ENCODE measurements at places on chromosomes 16 and 17.

GRCh38 chr16:64196444-64196843, 925.4 kb downstream of the CDH11 start:
- DNase-seq, result no peak

- DNase-seq, result no peak
Observed at GRCh38 chr16:707062-707538, 1.5 kb upstream of the FBXL16 start.

GRCh38 chr17:67496286-67496685, 119.2 kb downstream of the PITPNC1 start:
- DNase-seq, result no peak

DNA sequence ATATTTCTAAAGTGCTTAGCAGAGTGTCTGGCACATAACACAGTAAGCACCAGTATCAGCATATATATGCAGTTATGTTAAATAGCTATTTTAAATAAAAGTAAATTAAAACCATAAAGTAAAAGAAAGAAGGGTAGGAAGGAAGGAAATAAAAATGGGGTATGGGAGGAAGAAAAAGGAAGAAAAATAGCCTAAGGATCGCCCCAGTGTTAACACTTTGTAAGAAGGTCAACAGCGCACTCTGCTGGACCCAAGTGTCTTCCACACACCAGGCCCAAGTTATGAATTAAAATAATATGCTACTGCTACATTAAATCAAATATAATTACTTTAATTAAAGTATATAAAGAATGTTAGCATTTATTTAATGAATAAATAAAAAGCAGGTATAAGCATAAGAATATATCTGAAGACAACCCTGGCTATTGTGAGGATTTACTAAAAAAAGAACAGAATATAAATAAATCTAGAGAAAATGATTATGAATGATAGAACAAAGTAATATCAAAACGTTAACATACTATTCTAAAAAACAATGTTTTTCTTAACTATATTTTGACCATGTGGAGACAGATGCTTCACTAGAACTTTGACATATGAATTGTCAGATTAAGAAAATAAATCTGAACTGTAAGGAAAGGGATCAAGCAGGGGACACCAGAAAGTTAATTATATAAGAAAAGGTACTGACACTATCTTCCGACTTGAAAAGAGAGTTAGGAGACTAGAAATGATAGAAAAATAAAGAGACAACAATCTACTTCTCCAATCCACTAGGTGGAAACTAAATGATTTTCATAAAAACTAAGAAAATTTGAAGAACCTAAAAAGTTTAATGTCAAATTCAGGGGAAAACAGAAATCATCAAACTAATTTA, 25.9 kb downstream of the BRIP1 start:
- peak; percentile 71 for DNase-seq

- DNase-seq, result no peak
Observed at GRCh38 chr17:62163847-62164246, 98.8 kb upstream of the MED13 start.

- DNase-seq, result peak; percentile 51
Observed at GRCh38 chr17:15171167-15172047, 93.7 kb downstream of the PMP22 start.

- DNase-seq, result no peak
Observed at GRCh38 chr17:39527220-39527813, 66.0 kb downstream of the CDK12 start.

DNA sequence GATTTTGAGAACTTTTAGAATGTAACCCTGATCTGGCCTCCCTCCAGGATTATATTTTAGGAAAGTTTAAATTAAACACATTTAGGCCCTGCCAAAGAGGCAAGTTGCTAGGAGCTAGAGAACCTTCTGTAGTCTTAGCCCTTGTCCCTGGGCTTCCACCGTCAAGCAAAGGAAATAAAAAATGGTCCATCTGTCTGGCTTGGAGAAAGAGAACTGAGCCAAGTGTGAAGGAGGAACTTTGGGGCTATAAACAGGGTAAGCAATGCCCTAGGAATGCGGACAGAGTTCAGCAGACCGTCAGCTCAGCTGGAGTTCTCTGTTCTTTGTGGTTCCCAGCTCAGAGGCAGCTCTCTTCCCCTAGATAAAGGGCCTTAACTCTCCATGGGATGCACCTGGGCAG, 29.6 kb downstream of the RCVRN start:
- no peak for DNase-seq

- DNase-seq, result no peak
Observed at GRCh38 chr16:29814592-29814991, 1.4 kb upstream of the PAGR1 start.

DNA sequence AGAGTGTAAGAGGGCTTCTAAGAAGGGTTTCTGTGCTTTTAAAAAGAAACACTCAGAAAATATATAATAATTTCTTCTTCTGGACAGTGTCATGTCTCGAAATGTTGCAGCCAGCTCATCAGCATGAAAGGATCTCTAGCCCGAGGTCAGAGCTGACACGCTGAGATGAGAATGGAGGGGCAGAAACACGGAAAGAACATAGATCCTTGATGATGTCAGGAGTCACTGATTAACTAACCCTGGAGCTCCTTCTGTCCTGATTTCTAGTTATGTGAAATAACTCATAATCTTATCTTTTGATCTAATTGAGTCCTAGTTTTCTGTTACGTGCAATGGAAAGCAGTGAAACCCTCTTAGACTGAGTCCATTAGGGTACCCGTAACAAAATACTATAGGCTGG, 10.3 kb upstream of the TOX3 start:
- no peak for DNase-seq

DNA sequence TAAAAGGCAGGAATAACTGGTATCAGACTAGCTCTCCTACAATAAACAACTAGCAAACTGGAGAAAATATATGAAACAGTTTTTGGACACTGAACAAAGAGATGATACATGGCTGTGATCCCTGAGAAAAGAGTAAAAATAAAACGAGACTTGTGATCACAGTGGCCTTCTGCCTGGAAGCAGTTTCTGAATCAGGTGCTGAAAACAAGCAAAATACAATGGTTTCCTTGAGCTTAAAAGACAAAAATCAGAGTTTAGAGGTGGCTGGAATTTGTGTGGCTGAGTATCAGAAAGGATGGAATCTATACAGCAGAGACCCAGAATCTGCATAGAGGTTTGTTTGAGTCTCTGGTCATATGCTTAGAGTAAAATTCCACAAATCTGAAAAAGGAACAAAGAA, 242.5 kb upstream of the SOX9 start:
- no peak for DNase-seq

DNA sequence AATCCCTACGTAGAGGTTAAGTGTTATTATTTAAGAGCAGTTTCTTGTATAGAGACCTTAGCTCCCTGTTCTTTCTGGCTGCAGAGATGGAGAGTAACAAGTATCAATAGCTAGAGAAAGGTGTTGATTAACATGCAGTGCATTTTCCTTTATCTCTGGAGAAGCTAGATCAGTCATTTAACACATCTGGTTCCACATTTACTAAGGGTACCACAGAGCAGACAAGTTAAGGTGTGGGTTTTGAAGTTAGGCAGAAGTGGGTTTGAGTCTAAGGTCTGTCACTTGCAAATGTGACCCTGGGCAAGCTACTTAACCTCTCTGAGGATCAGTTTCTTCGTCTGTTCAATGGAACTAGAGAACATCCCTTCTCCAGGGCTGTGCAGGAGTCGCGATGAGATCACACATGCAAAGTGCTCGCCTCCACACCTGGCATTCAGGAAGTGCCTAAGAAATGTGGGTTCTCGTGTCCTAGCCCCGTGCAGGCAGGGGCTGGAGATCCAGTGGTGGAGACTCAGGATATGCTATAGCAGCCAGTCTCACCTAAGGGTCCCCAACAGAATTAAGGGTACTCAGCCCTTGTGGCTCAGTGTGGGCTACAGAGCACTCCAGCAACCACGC, 224.4 kb downstream of the XYLT1 start:
- no peak for DNase-seq

- no peak for DNase-seq
Observed at GRCh38 chr16:82758904-82759303, 132.1 kb downstream of the CDH13 start.

DNA sequence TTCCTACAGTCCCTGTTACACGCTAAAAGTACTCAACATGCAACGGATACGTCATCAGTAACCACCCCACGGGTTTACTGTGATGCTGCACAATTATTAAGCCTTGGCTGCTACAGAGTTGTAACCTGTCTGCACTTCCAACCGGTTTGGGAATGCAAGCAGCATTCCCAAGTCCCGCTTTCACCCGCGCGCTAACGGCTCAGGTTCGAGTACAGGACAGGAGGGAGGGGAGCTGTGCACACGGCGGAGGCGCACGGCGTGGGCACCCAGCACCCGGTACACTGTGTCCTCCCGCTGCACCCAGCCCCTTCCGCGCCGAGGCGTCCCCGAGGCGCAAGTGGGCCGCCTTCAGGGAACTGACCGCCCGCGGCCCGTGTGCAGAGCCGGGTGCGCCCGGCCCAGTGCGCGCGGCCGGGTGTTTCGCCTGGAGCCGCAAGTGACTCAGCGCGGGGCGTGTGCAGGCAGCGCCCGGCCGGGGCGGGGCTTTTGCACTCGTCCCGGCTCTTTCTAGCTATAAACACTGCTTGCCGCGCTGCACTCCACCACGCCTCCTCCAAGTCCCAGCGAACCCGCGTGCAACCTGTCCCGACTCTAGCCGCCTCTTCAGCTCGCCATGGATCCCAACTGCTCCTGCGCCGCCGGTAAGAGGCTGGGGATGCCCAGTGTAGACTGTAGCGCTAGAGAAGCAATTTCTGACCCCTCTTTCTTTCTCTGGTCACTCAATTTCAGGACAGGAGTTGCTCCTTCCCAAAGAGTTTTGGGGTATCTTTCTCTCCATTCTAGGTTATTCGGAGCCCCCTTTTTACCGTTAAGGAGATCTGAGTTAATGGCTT, at the start of gene MT2A:
Gene MT2A (plus strand): TSS at position 542 of the 833 bp plus-strand sequence. CDS start 72 bp downstream, at position 614.
- peak; percentile 93 for DNase-seq

- DNase-seq, result no peak
Observed at GRCh38 chr17:69058165-69058564, 2.6 kb downstream of the ABCA9 start.

DNA sequence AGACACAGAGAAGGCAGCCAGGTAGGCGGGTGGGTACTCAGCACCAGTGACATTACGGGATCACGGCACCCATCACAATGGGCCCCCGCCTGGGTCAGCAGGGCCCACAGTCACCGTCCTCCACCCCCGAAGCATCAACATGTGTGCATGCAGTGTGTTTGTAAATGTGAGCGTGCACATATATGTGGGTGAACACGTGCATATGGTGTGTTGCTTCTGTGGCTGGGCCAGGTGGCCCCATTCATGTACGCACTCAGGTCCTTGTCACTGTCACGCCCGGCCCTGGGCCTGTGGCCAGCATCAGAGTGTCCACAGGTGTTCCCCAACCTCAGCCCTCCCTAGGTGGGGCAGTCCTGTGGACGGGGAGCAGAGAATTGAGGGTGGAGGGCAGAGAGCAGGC, 37.1 kb downstream of the TNFRSF13B start:
- DNase-seq, result no peak

All from hematopoietic multipotent progenitor cell (in vitro differentiated cells).